Smooth muscle cell of bladder (primary cell): ENCODE measurements at places on chromosomes 11 and 22. TPM values are rescaled to one million over a fixed set of nuclear protein-coding genes. Genes with fewer than 3 reads are reported as not detected.

NXPE1 gene
- total RNA-seq = 0.09 TPM in 1 of 2 replicates, not detected in the other

COA4 gene
- 76.4 and 88.0 TPM in 2 replicates for total RNA-seq

OR8B8 gene
- total RNA-seq = not detected in 2 replicates

RIC3 gene
- total RNA-seq = not detected in 2 replicates

GVQW3 gene
- 0.57 and 1.5 TPM in 2 replicates for total RNA-seq

MMP1 gene
- total RNA-seq = 88.8 and 655 TPM in 2 replicates

MRGPRX2 gene
- total RNA-seq = not detected in 2 replicates

BRSK2 gene
- total RNA-seq = 0.14 and 0.18 TPM in 2 replicates

ST14 gene
- under 0.01 and 0.14 TPM in 2 replicates for total RNA-seq

SYCE3 gene
- 0.37 and 0.85 TPM in 2 replicates for total RNA-seq

SULT4A1 gene
- total RNA-seq = 0.09 and 0.14 TPM in 2 replicates

GAB2 gene
- 10.9 and 11.7 TPM in 2 replicates for total RNA-seq

TEX12 gene
- 0.14 and 0.28 TPM in 2 replicates for total RNA-seq

TNNI2 gene
- not detected in 2 replicates for total RNA-seq

YAP1 gene
- 114 and 214 TPM in 2 replicates for total RNA-seq

SERPINH1 gene
- 1,258 and 1,381 TPM in 2 replicates for total RNA-seq

OR8G5 gene
- total RNA-seq = not detected in 2 replicates

DUSP8 gene
- total RNA-seq = under 0.01 and 0.09 TPM in 2 replicates
